Smooth muscle cell of the brain vasculature (primary cell): ENCODE measurements at places on chromosomes 3 and 15.

DNA sequence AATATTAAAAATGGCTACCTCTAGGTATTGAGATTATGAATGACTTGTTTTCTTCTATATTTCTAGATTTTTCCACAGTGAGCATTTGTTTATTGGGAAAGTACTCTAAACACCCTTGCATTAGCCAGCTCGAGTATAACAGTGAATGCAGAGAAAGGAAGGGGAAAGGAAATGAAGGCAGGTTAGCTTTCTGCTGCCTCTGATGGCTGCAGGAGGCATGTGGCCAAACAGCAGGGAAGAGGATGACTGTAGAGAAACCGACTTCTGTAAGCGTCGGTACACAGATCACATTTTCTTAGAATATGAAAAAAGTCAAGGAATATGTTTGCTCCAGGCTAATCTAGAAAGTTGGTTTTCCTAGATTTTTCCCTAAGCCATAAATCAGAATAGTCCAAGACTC lies 19.8 kb downstream of the GNB5 start:
- no peak for DNase-seq

GRCh38 chr15:33567652-33568051 lies 256.9 kb downstream of the RYR3 start:
- no peak for DNase-seq

DNA sequence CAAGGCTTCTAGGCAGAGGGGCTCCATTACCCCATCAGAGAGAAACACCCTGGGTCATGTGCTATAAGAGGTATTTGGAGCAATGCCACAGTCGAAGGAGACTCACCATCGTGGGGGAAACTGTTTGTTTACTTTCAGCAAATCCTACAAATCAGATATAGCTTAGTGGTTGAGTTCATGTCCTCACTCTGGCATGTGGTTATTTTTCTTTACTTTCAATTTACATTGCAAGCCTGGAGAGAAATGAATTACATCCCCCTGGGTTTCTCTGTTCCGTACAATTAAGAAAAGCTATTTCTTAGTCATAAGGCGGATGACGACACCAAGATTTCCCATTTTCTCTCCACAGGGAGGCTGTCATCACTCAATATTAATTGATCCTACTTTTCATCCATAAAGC lies 36.9 kb downstream of the RFTN1 start:
- peak; percentile 70 for DNase-seq

- no peak for DNase-seq
Measured at GRCh38 chr3:31925271-31925630, 55.8 kb downstream of the OSBPL10 start.

DNA sequence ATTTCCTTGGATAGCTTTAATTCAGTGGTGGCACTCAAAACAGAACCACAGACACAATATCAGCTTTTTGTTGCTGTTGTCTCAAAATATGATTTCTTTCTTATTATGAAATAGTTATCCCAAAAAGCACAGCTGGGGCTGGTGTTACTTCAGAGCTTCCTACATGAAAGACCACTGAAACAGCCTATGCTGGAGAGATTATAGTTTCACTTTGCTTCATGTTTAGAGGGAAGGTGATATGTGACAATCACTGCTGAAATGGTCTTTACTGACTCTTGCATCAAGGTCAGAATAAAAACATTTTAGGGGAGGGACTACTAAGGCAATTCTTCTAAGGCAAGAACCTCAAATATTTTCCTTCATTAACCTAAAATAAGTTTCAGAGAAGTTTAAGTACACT lies 190.7 kb downstream of the TNIK start:
- no peak for DNase-seq

DNA sequence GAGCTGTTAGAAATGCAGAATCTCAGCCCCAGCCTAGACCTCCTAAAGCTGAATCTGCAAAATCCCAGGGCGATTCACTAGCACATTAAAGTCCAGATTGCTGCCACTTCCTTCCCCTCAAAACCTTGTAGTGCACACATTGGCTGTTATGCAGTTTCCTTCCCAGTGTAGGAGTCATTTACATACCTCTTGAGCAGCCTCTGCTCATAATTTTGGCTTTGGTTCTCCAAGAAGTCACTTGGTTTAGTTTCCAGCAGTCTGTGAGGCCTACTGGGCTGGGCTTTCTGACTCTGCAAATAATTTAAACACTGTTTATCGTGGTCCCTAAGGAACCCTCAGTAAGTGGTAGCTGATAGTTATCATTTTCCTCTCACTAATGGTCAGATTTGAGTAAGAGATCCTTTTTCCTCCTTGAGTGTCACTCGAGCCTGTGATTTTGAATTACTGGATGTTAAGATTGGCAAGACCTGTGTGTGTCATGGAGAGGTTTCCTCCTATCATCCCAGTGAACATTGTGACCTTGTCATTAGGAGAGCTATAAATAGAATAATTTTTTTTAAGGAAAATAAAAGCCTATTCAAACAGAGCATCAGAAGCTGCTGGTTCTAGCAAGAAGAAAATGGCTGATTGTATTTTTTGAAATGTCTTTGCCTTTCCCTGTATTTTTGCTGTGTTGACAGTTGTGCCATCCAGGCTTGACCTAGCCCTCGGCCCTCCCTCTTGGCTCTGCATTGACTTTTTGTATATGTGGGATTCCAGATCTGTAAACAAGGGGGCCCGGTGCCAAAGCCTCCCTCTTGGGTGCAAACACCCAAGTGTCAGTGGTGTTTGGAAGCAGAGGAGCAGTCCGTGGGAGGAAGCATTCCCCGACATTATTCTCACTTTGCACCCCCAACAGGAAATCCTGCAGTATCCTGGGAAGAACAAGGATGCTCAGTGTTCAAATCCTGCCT lies 134.8 kb upstream of the ANKRD28 start:
- DNase-seq: no peak

DNA sequence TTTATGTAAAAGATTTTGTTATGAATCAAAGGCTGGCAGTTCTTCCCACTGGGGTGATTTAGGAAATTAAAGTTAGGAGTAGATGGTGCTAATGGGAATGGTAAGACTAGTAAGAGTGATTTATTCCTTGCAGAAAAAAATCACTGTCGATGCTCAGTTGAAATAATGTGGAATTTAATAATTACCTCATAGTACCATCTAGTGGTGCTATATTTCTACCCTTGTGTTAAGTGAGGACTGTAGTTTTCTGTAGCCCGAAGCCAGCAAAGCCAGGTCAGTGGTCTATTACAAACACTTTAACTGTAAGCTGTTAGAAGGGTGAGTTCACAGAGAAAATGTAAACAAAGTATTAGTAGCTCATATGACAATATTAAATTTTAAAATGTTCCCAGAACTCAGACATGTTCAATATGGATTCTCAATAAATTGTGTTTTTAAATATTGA lies 39.5 kb upstream of the GOLGA8J start:
- no peak for DNase-seq

DNA sequence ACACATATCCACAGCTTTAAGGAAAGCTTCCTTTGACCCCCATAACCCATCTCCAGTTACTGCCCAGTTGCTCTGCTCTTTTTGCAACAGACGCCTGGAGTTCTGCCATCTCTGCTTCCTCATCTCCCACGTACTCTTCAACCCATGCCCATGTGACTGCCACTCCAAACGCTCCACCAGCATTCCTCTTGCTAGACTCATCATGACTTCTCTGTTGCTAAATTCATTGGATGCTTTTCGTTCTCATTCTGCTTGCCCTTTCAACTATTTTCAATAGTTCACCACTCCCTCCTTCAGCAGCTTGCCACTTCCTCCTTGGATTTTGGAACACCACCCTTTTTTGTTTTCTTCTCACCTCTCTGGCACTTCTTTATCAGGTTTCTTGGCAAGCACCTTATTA lies 2.7 kb upstream of the KNSTRN start:
- peak; percentile 45 for DNase-seq

- no peak for DNase-seq
Measured at GRCh38 chr3:146970236-146970635, 365.1 kb upstream of the PLSCR5 start.

DNA sequence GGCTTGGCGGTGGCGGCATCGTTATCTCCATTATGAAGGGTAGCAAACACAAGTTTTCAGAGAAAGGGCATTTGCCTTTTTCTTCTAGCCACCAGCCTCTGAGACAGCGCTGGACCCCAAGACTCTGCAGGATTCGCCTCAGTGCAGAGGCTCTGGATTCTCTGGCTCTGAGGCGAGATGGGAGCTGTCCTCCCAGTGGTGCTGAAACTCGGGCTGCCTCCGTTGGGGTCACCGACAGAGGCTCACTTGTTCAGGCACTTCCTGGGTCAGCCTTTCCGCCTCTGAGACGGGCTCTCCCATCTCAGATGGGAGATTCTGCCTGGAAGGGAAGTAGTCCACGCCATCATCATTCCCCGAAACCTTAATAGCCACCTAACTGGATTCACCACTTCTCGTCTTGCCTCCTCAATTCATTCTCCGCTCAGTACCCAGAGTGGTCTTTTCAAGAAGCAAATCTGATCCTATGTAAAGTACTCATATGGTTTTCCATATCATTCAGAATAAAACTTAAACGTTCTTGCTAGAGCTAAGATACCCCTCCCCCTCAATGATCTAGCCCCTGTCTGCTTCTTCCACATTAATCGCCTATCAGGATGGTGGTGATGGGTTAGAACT lies 76.9 kb downstream of the RHCG start:
- no peak for DNase-seq

GRCh38 chr15:68797191-68797590 lies 23.5 kb downstream of the ANP32A start:
- no peak for DNase-seq

- no peak for DNase-seq
Measured at GRCh38 chr15:65619626-65620290, 2.0 kb upstream of the SLC24A1 start.

DNA sequence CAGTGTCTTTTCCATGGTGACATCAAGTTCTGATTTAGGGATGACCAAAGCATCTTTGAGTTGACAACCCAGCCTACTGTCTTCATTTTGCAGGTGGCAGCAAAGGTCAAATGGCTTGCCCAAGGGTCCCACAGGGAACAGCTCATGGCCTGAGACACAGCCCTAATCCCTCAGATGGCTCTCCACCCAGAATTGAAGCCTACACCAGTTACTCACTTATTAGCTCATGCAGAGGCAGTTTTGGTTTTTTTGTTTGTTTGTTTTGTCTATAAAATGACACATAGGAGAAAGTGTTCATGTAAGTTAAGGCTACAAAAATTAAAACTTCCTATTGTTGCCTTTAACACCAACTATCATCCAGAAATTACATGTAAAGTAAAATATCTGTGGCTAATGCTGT lies 167.9 kb downstream of the OSBPL10 start:
- DNase-seq: no peak

DNA sequence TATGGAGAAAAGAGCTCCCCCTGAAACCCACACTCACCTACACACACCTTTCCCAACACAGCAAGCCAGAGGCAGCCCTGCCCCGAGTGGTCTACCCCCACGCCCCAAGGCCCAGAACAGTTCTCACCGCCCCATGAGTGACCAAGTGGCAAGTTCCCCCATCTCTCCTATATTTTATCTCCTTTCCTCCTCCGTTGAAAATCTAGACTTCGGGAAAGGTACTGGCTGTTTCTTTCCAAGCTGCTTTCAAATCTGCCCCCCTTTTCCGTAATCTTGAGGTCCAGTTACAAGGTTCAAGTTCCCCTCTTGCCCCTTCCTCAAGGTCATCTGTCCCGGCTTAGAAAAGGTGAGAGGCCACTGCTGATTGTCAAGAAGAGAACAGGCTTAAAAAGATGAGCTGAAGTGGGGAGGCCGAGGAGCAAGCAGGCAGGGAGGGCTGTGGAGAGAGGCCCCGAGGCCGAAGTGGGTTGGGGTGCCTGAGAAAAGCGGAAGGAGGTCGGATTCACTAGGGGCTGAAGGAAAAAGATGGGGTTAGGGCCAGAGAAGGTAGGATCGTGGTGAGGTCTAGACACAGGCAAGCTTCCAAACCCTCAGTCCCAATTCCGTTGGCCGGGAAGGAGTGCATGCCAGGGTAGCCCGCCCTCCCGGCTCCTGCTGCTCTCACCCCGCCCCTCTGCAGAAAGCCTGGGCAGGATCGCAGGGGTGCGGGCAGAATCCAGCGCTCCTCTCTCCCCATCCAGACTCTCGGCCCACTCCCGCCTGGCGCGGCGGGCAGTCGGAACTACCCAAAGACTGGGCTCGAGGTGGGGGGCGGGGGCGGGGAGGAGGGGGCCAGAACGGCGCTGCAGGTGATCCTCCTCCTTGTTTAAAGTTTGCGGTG lies 1.7 kb downstream of the SEMA5B start:
- DNase-seq: no peak

DNA sequence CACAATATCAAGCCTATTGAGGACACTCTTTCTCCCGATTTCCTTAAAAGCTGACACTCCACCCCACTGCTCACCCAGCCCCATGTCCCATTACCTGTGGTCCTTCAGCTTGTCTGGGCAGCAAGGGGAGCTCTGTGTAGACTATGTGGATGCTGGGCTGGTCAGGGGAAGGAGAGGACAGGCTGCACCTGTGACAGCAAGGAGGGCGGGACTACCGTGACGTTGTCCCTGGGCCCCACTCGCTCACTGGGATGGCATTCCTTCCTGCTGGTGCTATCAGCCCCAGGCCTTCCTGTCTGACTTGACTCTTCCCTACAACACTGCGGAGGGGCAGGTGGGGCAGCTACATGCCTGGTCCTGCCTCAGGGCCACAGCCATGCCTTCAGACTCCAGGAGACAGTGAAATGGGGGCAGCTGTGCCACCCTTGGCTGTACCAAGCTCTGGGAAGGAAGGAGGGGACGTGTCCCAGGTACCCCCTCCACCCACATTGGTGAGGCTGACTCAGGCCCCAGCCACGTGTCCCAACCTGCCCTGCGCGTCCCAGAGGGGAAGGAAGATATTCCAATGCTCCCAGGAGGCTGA lies at the start of gene TMEM40:
TMEM40 (minus strand) TSS at position 163 of the 583 bp plus-strand sequence. CDS start 9,427 bp downstream, outside the sequence.
- no peak for DNase-seq

DNA sequence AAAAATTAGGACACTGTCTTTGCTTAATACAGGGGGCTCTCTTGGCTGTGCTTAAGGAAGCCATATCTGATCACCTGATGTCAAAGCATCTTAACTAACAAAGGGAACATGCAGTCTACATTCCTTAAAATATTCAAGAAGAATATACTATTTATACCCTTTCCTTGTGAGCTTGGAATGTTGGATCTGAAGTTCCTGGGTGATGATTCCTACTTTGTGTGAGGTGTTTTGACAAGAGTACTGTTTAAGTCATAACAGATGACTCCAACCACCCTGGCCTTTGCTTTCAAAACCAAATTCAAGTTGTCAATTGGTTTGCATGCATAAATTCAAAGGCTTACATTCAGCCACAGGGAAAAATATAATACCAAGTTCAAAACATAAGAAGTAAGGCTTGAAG lies 862.7 kb upstream of the SEMA6D start:
- no peak for DNase-seq

- DNase-seq: no peak
Measured at GRCh38 chr3:185988816-185989175, 51.0 kb upstream of the TRA2B start.

DNA sequence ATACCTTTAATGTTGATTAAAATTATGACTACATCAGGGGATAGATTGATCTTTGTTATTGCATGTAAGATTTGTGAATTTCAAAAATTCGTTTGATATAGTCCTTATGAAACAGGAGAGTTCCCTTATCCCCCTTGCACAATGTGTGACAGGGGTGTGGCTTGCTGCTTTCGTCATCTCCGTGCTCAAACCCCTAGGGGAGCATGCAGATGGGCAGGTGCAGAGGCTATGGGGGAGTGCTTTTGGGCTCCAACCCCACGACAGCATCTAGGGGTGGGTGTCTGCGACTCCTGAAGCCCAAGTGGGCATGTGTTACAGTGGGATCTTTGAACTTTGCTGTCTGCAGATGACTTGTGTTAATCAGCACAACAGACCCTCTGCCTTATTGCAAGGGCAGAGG lies 360.1 kb upstream of the GOLIM4 start:
- DNase-seq: no peak
